Stomach (tissue), 19 donors: ENCODE measurements at places on chromosomes 7 and 10. TPM values are rescaled to one million over a fixed set of nuclear protein-coding genes. Genes with fewer than 3 reads are reported as not detected.

DNA sequence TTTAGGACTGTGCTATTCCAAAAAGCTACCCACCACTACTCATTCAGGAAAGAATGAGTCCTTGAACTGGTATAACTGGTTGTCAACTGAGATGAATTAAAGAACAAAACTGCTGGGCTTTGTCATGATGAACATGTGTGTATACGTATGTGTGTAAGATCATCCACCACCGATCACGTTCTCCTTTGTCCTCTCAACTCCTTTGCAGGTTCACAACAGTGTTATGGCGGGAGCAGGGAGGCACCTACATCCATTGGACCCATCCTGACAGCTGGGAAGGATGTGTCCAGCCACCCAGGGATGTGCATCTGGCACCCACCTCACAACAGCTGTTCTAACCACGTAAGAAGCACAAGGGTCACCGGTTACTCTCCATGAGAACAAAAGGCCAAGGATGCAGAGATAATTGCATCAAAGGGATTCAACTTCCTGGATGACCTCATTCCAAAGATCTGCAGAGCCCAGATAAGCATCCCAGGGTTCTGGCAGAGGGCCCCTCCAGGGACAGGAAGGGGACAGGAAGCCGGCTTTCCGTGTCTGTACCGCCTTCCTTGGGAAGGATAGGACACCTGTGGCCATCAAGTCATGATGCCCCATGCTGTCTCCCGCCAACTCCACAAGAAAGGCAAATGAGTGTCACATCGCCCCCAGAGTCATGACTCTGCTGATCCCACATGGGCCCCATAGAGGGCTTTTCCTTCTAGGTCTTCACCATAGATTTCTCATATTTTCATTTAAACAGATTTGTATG lies 66.1 kb downstream of the STEAP1B start:
- H3K4me3 ChIP-seq: no peak overlapping the region
- no peak for DNase-seq
- H3K4me1 ChIP-seq: no peaks in the 10 kb centered on the region
- H3K36me3 ChIP-seq: no peaks in the 10 kb centered on the region
- no peak overlapping the region for H3K27ac ChIP-seq
- no peaks in the 10 kb centered on the region for H3K27me3 ChIP-seq

GRCh38 chr7:150951181-150951520 lies 27.0 kb downstream of the KCNH2 start:
- H3K36me3 ChIP-seq: peaks cover 16% of the 10 kb centered on the region
- no peaks in the 10 kb centered on the region for H3K27me3 ChIP-seq
- DNase-seq: no peak
- peaks cover 58% of the 10 kb centered on the region for H3K4me1 ChIP-seq

GRCh38 chr7:100465702-100466311 lies 1.7 kb upstream of the SPACDR start:
- H3K27ac ChIP-seq: peak overlapping the region; percentile 41
- peak; percentile 87 for DNase-seq
- peaks cover 42% of the 10 kb centered on the region for H3K36me3 ChIP-seq
- peak overlapping the region; percentile 13 for H3K4me3 ChIP-seq
- no peaks in the 10 kb centered on the region for H3K27me3 ChIP-seq

GRCh38 chr10:117262291-117262902 lies 21.5 kb downstream of the SLC18A2 start:
- no peak for DNase-seq
- H3K4me1 ChIP-seq: peaks cover 7% of the 10 kb centered on the region
- H3K27me3 ChIP-seq: peaks cover 3% of the 10 kb centered on the region

DNA sequence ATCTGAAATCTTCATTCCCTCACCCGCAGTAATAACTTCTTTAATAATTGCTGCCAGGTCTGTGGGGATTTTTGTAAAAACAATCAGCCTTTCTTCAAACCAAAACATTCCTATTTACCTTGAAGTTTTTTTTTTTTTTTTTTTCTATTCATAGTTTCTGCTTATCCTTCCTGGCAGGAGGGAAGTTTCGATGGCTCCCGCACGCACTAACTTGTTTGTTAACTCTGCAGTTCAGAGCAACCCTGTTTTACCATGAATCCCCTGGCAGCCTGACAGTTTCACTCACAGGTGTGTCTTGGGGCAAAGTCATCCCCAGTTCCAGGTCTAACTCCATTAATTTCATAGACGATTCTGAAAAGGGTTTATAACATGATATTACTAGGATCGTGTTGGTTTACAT lies 149.3 kb downstream of the KLF6 start:
- H3K4me3 ChIP-seq: no peak overlapping the region
- H3K36me3 ChIP-seq: no peaks in the 10 kb centered on the region
- no peaks in the 10 kb centered on the region for H3K27me3 ChIP-seq
- H3K4me1 ChIP-seq: no peaks in the 10 kb centered on the region
- no peak overlapping the region for H3K27ac ChIP-seq
- peak; percentile 47 for DNase-seq

LAMB4 gene
- total RNA-seq: under 0.01 TPM

SPRN gene
- not detected for total RNA-seq

HGF gene
- total RNA-seq: 5.8 TPM

CTAGE8 gene
- not detected for total RNA-seq

NPC1L1 gene
- total RNA-seq: not detected
